ENCODE measurements at places on chromosomes 11 and 22.

- DNase-seq, result no peak
Observed at GRCh38 chr22:25564979-25565677, 653 bp downstream of the GRK3 start.

- no peak for DNase-seq
Observed at GRCh38 chr11:28463826-28464225, 355.6 kb downstream of the METTL15 start.

- DNase-seq, result no peak
Observed at GRCh38 chr11:97019754-97020153, 629.9 kb downstream of the JRKL start.

DNA sequence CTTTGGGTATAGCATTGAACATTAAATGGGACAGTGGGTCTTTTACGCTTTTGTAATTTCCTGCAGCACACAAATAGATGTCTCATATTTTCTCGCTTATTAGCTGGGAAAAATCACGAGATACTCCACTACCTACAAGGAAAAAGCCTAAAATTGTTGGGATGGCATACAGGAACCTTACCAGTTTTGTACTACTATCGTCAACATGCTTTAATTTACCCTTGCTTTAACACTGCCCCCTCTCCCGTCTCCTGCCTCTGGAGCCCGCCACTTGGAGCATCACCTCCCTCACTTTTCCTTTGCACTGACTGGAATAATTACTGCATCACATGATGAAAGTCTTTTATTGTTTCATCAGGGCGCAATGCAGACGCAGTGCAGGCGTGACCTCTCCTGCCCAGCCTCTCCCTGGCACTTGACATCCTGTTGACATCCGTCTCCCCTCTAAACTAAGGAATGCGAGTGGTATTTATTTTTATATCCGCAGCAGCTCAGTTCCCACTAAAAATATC is 1.0 kb upstream of the FNBP4 start:
- peak; percentile 23 for DNase-seq

DNA sequence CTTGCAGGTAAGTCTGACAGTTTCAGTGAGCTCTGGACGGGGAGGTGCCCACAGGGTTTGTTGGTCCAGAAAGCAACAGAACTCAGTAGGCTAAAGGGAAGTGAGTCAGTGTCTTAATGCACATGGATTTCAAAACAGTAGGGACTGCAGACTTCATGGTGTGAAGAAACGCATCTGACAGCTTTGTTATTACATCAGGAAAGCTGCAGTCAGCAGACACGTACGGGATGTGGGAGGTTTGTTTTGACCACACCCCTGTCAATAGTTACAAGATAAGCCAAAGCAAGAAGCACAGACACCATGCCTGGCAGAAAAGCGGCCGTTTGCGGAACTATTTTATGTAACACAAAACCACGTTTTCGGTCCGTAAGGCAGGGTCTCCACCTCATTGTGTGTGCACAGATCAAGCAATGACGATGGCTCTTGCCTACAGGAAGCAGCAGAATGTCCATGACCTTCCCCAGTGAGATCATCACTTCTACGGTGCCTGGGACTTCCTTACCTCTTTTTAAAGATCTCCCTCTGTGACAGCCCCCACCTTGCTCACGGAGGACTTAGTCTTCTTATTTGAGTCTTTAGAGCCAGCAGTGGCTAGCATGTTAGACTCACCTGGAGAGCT is 58.2 kb upstream of the FTH1 start:
- peak; percentile 39 for DNase-seq

DNA sequence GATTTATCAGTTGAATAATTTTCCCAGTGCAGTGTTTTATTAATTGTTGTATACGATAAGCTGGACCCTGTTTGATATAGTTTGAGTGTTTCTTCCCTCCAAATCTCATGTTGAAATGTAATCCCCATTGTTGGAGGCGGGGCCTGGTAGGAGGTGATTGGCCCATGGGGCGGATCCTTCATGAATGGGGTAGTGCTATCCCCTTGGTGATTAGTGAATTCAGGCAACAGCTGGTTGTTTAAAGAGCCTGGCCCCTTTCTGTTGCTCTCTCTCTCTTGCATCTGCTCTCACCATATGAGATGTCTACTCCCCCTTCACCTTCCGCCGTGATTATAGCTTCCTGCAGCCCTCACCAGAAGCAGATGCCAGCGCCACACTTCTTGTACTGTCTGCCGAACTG is 1.5 kb downstream of the OR5A1 start:
- no peak for DNase-seq

- no peak for DNase-seq
Observed at GRCh38 chr11:64453466-64453865, 94.5 kb downstream of the RPS6KA4 start.

DNA sequence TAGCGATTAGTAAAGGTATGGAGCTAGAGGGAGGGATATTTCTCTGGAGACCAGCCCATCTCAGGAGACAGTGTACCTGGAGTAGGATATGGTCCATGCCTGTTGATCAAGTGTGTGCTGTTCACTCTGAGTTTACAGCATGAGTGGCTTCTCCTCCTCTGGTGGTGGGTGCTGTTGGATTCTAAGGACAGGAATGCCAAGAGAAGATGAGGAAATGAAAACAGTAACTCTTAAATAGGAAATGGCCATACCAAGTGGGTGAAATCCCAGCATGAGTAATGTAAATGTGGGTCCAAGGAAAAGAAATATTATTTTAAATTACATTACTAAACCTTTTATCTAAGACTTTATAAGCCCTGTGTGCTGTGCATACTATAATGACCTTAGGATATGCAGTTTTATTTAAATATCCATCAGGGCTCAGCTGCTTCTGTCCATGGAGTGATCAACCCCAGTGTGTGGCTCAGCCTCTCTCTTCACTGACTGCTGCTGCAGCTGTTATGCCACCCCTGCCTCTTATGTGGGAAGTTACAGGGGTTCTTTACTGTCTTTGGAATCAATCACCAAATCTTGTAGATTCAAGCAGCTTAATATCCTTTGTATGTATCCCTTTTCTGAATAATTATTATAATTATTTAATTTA is 54.3 kb downstream of the FAT3 start:
- no peak for DNase-seq

GRCh38 chr22:36417281-36417686 is 29.5 kb upstream of the MYH9 start:
- no peak for DNase-seq

- no peak for DNase-seq
Observed at GRCh38 chr11:67522844-67523555, at the start of gene CABP2. Gene CABP2 (minus strand): TSS chr11:67523446. CDS start chr11:67523326, 120 bp downstream.
